ENCODE measurements at places on chromosomes 13 and 19.

DNA sequence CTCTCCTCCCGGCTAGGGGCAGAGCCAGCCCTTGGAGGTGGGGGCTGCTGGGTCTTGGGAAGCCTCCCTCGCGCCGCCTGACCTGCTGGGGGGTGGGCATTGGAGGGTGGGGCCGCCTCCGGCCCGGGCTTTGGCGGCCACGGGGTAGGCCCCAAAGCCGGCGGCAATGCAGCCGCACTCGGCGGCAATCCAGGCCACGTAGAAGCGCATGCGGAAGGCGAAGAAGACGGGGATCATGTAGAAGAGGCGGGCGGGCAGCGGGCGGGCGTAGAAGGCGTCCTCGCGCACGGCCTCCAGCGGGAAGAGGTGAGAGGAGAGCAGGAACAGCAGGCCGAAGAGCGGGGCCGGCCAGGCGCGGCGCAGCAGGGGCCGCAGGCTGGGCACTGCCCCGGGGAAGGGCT is 7.7 kb upstream of the TMC4 start:
- no peak for DNase-seq

- no peak for DNase-seq
Measured at GRCh38 chr19:19540064-19540714, 2.1 kb downstream of the CILP2 start.

- no peak for DNase-seq
Measured at GRCh38 chr19:49691243-49692146, 579 bp downstream of the CPT1C start.

DNA sequence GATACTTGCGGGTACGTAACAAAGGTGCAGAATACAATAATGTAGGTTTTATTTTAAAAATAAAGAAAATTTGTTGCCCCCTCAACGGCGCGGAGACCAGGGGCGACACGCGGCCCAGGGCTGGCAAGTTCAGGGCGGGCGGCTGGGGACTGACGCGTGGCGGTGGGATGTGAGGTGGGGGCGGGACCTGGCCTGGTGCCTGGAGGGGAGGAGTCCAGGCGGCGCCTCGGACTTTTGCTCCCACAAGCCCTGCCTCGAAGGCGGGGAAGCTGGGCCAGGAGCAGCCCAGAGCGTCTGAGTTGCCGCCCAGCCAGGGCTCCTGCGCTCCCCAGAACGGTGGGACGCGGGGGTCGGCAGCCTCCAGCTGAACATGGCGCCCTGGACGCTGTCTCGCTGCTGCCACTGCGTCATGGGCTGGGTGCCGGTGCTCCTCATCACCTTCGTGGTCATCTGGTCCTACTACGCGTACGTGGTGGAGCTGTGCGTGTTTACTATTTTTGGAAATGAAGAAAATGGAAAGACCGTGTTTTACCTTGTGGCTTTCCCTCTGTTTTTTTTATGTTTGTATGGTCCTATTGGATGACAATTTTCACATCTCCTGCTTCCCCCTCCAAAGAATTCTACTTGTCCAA is 1122.8 kb upstream of the ATXN8OS start:
- DNase-seq = no peak

DNA sequence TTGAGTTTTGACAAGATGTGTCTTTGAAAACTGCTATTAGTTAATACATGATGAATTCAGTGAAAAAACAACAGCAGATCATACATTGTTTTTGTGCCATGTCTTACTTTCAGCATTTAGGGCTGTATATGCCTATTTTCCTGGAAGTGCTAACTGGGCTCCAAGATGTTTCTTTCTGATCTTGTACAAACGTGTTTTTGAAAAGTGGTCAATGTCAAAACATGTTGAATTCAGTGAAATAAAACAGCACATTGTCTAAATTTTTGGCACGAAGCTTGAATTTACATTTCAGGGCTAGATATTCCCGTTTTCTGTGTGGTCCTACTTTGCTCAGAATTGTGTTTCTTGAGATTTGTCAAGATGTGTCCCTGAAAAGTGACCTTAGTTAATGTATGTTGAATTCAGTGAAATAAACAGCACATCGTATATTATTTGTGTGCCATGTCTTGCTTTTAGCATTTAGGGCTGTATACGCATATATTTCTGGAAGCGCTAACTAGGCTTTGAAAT is 14.7 kb upstream of the PARP4 start:
- no peak for DNase-seq

GRCh38 chr19:22627526-22627925 is 6.6 kb upstream of the ZNF492 start:
- DNase-seq = no peak

GRCh38 chr19:12953799-12954611 is 3.0 kb downstream of the GADD45GIP1 start:
- DNase-seq = no peak

DNA sequence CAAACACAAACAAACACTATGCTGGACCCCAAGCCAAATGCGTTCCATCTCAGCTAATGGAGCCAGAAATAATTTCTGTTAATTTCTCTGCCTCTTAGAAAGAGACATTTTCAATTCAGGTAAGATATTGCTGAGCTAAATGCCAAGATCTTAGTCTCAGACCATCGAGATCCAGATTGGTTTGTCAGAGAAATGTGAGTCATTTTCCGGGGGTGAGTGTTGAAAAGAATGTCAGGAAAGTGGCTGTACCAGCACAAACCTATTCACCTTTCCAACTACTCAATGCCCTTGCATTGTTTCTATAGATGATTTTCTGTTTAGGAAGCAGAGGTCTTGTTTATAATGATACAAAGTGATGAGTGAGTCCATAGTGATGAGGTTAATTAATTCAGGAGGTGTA is 266.8 kb upstream of the TSHZ3 start:
- DNase-seq = no peak

DNA sequence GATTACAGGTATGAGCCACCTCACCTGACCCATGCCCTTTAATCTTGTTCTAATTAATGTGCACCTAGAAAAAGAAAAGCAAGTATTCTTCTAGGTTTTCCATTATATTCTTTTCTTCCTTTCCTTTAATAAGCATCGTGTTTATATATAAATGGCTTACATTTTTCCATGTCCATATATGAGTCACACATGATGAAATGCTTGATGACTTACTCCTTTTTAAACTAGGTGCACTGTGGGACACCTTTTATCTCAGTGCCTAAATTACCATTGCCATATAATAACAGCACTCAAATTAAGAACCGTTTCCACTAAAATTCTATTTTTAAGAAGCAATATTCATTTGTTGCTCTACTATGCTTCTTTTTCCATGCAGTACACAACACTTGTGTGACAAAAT is 363.3 kb downstream of the LIG4 start:
- no peak for DNase-seq
